ENCODE measurements at places on chromosomes 1 and 21. TPM values are rescaled to one million over a fixed set of nuclear protein-coding genes. Genes with fewer than 3 reads are reported as not detected.

The MYBPH gene
- total RNA-seq, result 109 TPM

The PLA2G2A gene
- total RNA-seq, result 0.35 TPM

The BARHL2 gene
- total RNA-seq, result not detected

The NEGR1 gene
- total RNA-seq, result 22.3 TPM

The RAP1GAP gene
- total RNA-seq, result 0.62 TPM

The ZNF362 gene
- 16.1 TPM for total RNA-seq

The LCK gene
- 0.62 TPM for total RNA-seq

The GTF2B gene
- total RNA-seq, result 60.8 TPM

The LRRC39 gene
- 183 TPM for total RNA-seq

The RCC1 gene
- total RNA-seq, result 16.7 TPM

The GJA8 gene
- total RNA-seq, result not detected

The LINGO4 gene
- 0.22 TPM for total RNA-seq

The RAB42 gene
- total RNA-seq, result 8.7 TPM

The LCE1F gene
- not detected for total RNA-seq

The OR6K6 gene
- not detected for total RNA-seq

The CTXND2 gene
- total RNA-seq, result not detected
